ENCODE measurements at places on chromosomes 1 and 21.

- DNase-seq, result no peak
These were observed 123.8 kb upstream of the LMO4 start for GRCh38 chr1:87204921-87205320.

DNA sequence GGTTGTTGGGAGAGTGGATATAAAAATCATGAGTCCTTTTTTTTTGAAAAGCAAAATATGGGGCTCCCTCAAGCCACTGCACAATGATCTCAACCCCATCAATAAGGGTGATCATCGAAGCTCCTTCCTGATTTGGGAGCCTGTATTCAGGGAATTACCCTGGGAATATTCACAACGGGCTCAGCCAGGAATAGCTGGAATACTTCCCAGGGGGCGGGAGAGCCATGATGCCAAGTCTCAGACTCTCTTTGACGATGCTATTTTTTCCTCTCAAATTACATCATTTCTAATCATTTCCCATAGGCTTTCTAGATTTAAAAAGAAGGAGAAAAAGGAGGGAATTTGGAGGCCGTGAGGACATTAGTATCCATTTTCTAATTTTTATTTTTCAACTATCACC is 18.4 kb downstream of the OLIG1 start:
- no peak for DNase-seq

GRCh38 chr1:103517380-103518047 is 8.0 kb upstream of the RNPC3 start:
- no peak for DNase-seq

GRCh38 chr21:34705011-34705410 is 36.2 kb downstream of the CLIC6 start:
- no peak for DNase-seq

DNA sequence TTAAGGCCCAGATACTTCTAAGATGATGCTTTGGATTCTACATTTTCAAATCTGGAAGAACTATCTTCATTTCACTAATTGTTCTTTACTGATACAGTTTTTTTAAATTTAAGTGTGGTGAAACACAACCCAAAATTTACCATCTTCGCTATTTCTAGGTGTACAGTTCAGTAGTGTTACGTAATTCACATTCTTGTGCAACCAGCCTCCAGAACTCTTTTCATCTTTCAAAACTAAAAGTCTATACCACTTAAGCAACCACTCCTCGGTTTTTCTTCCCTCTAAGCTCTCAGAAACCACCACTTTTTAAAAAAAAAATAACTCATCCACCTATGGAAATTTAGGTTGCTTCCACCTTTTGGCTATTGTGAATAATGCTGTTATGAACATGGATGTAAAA is 220.7 kb downstream of the PDE4B start:
- no peak for DNase-seq

- DNase-seq, result no peak
These were observed 44.4 kb upstream of the SCCPDH start for GRCh38 chr1:246679794-246680177.

GRCh38 chr1:33232716-33233115 is 23.6 kb upstream of the ZNF362 start:
- DNase-seq, result no peak

- no peak for DNase-seq
These were observed 381.8 kb downstream of the RRAGC start for GRCh38 chr1:38477811-38478210.

Data from germinal center (tissue), 1 donor.